Right renal pelvis (tissue), 4 donors: ENCODE measurements at places on chromosomes 11 and 22.

GRCh38 chr11:125263268-125263790 is 98.8 kb downstream of the PKNOX2 start:
- DNase-seq, result peak; percentile 90

- DNase-seq, result no peak
Observed at GRCh38 chr22:45680932-45681700, 9.5 kb downstream of the ATXN10 start.

DNA sequence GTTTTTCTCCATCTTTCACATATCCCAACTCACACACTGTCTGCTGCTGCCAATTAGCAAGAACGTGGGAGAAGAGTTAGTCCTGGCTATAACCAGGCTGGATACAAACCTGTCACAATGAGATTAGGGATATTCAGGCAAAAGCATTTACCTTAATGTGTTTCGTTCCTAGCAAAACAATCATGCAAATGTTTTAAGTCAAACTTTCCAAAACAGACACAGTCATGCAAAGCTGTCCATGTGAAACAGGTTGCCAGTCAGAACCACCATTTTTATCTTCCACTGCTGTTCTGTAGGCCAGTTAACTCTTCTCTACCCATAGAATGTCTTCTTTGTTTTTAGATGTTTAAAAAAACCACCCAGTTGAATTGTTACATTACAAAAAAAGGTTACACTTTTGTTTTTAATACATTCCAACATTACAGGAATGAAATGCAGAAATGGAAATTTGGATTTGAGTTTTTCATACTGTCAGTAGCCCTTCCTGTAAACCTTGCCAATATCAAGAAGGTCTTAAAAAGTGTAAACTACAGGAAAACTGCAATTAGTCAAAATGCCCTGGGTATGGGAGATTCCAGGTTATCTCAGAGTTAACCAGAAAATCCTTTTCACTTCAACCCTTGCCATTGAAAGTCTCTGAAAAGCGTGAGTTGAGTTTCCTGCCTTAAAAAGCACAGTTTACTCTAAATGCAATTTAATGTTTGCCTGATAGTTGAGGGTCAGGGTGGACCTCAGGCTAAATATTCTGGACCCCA is 34.2 kb upstream of the LDLRAD3 start:
- DNase-seq, result no peak

- no peak for DNase-seq
Observed at GRCh38 chr11:93988912-93989311, 32.2 kb upstream of the HEPHL1 start.

GRCh38 chr22:40567106-40567505 is 69.4 kb downstream of the MRTFA start:
- no peak for DNase-seq

- no peak for DNase-seq
Observed at GRCh38 chr11:9535189-9535781, 38.2 kb upstream of the WEE1 start.

- DNase-seq, result no peak
Observed at GRCh38 chr11:26188554-26188953, 143.4 kb upstream of the ANO3 start.

DNA sequence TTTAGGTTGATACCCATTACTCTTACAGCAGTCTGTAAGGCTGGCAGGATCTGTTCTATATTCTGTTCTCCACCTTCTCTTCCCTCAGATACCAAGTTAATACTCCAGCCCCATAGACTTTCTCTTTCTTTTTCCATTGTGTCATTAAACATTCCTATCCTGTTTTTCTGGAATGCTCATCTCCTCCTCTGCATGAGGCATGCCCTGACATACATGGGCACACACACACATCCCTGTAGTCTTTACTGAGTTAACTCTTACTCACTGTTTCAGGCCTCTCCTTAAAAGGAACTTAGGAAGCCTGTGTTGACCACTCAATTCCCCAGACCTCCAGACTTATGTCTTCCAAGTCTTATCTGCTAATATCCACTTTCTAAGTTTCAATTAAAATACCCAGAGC is 476.8 kb downstream of the METTL15 start:
- no peak for DNase-seq

- no peak for DNase-seq
Observed at GRCh38 chr22:32183625-32184024, 21.2 kb downstream of the RFPL2 start.

DNA sequence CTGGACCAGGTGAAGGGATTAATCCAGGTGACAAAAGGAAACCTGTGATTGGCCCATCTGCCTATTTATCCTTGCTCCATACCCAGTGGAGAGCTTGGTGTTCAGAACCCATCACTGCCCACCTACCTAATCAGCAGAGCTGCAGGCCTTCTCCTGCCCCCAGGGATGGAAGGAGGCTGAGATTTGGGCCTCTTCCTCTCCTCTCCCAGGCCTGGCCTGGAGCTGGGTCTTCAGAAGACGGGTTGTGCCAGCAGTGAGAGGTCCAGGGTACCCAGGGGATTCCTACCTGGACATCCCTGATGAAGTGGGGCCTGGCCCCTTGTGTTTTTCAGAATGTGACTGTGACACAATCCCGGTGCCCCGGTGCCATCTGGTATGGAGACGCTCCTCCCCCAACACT is 80.3 kb upstream of the MYOD1 start:
- no peak for DNase-seq
